NCI-H510A treated with DMSO at 0.1 percent for 48 hours (cell line): ENCODE measurements at places on chromosomes 16 and 17.

DNA sequence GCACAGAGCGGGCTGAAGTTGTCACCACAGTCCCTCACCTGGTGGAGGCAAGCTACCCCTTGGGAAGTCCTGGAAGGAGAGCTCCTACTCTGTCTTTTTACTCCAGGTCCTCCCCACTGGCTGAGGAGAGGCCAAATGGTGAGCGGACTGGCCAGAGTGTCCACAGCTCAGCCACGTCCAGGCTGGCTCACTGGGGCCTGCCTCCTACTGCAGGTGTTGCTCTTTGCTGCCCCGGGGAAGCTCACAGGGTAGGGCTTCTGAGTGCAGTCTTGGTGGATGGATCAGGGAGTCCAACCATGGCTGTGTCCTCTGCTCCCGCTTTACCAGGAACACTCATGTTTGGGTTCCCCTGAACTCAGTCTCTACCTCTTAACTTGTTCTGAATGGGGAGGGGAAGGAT is 2.7 kb downstream of the B9D1 start:
- no peak for DNase-seq

DNA sequence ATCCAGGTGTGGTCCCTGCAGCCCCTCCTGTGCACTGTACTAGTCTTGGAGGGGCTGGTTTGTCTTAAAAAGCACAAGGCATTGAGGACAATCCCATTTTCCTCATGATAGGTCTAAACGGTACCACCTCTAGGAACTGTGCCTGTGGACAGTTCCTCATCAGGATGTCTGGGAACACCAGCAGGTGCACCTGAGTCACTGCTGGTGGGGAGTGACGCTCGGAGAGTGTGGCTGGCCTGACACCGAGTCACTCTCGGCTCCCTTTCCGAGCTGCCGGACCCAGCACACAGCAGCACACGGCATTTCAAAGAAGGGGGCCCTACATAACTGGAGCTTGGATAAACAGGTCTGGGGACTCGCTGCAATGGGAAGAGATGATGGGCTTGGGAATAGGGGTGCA is 25.6 kb downstream of the LRRC75A start:
- DNase-seq, result no peak

DNA sequence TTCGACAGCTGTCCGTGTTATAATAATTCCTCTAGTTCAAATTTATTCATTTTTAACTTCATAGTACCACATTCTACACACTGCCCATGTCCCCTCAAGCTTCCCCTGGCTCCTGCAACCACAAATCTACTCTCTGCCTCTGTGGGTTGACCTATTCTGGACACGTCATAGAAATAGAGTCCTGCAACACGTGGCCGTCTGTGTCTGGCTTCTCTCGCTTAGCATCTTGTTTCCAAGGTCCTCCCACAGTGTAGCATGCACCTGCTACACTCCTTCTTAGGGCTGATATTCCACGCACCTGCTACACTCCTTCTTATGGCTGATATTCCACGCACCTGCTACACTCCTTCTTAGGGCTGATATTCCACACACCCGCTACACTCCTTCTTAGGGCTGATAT is 16.5 kb downstream of the SCGB1C2 start:
- no peak for DNase-seq

DNA sequence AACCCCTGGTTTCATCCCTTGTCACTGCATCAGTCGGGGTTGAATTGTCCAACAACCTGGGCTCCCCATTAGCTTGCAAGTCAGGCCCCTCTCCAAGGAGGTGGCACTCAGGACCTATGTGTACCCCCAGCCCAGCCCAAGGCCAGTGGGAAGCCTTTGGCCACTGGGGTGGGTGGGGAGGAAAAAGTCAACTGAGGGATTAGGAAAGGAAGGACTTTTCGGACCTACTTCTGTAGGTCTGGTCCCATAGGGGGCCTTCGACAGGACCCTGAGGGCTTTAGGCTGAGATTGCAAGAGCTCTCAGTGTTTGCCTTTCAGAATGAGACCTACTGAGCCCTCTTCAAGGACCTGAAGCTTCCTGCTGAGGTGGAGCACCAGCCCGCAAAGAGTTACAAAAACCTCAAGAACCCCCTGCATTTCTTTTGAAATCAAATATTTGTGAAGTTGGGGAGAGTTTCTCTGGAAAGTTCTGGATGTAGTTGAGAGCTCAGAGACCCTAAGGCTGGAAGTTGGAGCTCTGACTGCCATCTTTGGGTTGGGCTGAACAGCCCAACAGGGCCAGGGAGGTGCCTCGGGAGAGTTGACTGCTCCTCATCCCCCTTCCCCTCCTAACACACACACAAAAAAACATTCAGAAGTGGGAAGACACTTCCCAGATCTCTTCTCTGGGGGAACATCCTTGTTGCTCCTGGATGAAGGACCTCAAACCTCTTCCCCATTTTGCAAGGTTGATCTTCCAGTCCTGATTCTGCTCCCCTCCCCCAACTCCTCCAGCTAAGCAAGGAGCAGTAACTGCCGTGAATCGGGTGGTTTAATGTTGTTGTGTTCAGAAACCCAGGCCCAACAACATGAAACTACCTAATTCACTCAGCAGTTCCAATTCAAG is 5.8 kb upstream of the HOXB9 start:
- DNase-seq, result no peak

DNA sequence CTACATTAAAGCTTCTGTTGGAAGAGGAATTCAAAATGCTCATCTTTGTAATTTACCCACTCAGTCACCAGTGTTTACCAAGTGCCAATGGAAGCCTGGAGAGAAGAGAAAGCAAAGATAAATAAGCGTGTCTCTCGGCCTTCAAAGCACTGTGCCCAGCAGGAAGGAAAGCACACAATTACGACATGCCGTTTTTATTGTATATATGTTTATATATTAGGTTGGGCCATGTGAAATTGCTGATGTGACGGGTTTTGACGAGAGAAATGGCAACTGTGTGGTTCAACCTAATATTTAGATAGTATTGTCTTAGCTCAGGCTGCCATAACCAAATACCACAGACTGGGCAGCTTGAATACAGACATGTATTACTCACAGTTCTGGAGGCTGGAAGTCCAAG is 79.3 kb upstream of the HSBP1 start:
- peak; percentile 80 for DNase-seq

- DNase-seq, result no peak
Measured at GRCh38 chr17:56599566-56599965, 6.1 kb downstream of the NOG start.

DNA sequence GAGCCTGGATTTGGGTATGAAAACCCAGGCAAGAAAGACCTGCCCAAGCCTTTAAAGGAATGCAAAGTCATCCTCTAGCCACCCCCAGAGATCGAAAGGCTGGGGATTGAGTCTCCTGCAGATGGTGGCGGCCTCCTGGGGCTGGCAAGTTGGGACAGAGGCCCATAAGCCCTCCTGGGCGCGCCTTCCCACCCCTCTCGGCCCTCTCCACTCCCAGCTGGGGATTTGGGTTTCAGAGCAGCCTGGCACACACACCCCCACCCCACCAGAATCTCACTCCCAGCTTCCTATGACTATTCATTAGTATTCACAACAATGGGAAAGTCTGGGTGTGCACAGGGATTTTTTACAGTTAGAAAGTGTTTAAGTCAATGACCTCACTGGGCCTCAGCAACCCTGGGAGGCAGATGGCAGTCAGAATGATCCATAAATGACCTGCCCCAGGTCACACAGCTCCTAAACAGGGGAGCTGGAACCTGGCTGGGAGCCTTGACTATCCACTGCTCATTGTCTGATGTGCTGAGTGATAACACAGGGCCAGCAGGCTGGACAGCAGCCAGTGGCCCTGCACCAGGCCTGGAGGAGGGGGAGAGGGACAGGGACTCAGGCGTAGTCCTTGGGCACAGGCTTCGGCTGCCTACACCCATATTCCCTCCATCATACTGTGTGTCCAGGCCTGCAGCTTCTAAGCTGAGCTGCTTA is 12.1 kb downstream of the NHERF1 start:
- no peak for DNase-seq

GRCh38 chr17:17144916-17145665 is 61.0 kb downstream of the PLD6 start:
- DNase-seq, result no peak

GRCh38 chr17:43608313-43608712 is 53.4 kb downstream of the MEOX1 start:
- no peak for DNase-seq

- no peak for DNase-seq
Measured at GRCh38 chr17:73165616-73166404, 1.0 kb downstream of the SSTR2 start.

GRCh38 chr17:81558941-81559806 is 7.0 kb upstream of the FAAP100 start:
- DNase-seq, result no peak

- DNase-seq, result no peak
Measured at GRCh38 chr17:44935116-44935515, 12.5 kb downstream of the KIF18B start.

DNA sequence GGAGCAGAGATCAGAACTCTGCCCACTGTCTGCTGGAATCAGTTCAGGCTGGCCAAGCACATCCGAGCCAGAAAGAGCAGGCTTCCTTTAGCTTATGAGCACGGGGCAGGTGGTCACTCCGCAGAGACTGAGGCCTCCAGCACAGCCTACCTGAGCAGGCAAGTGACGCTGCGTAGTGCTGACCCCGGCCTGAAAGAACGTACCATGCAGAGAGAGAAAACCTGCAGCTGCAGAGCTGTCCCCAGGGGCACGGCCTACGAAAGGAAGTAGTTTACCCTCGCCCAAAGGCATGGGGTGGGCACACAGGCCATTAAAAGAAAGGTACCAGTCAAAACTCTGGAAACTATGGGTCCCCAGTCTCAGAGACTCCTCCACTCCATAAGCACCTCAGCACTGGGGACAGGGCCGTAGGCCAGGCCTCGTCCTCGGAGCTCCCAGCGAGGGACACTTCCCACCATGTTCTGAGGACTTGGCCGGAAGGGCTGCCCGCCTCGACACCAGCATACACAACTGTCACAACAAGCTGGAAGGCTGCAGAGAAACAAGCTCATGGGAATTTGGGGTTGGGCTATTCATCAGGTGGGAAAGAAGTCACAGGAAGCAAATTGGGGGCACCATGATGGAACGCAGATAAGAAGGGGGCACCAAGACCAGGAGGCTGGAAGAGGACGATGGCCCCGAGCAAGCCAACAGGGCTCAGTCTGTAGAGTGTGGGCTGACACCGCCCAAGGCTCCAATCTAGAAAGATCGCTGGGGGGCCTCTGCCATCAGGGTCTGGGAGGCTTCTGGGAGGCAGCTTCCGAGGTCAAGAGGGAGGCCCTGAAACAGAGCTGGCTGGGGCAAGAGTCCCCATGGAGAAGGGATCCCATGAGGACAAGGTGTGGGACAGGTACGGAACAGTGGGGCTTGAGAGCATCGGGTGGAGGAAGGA is 21.2 kb downstream of the MEAK7 start:
- no peak for DNase-seq

DNA sequence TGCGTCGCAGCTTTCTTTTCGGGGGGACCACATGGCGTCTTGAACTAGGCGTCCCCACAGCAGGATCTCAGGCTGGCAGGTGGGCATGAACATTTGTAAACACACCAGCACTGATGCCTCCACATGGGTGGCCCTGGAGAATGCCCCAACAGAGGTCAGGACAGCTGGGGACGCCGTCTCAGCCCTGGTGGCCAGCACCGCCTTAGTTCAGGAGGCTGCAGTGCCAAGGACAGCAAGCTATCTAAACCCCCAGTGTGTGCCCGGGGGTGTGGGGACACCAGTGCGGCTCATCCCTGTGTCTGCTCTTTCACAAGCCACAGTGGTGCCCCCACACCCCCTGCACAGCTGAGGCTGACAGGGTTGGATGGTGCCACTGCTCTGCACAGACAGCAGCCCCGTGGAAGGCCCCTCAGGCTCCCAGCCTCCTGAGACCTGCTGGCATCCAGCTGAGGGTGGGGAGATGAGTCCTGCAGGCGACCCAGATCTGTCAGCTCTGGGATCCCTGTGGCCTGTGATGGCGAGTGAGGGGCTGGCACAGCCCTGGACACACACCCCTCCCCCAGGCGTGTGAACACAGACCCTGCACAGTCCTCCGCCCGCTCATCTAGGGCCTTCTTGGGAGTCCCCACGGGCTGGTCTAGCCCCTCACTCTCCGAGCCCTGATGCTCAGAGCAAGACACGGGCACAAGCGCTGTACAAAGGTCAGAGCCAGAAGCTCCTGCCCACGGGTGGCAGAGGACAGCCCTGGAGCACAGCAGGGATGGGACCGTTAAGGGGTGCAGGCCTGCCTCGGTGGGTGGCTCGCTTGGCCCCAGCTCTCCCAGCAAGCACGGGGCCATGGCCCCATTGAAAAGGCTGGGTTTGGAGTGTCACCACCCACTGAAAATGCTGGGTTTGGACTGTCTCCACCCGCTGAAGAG is 10.7 kb downstream of the FSCN2 start:
- DNase-seq, result no peak

- no peak for DNase-seq
Measured at GRCh38 chr16:57564571-57565270, 22.3 kb downstream of the ADGRG5 start.

- no peak for DNase-seq
Measured at GRCh38 chr17:49061524-49061943, 64.3 kb downstream of the IGF2BP1 start.

- no peak for DNase-seq
Measured at GRCh38 chr16:5488581-5488980, 391.0 kb upstream of the EEF2KMT start.

DNA sequence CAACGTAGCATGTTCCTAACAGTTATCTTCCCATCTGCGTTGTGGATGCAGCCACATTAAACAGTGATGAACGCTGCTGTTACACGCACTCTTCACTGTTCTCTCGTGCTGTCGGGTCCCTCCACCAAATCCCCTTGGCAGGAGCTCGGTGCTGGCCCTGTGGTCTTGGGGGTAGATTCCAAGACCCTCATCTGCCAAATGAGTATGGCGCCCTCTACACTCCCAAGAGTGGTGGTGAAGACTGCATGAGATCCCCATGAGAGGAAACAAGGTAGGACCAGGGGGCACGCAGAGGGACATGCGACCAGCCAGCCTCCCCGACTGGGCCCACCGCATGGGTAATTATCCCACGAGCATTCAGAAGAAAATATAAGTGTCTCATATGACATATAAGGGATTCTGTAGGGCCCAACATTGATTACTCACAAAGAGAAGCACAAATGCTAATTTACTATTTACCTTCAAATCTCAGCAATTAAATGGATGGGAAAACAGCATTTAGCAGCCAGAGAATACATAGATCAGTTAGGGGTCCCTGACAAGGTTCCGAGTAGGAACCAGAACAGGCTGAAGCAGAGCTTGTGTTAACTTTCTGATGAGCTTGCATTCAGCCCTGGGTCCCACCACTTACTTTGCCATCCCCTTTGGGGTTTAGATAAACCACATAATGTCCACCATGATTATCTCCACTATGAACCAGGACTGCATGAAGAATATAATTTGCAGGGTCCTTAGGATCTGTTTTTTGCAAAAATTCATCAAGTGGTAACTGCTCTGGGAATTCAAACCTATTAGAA is 23.8 kb downstream of the LITAFD start:
- no peak for DNase-seq

- no peak for DNase-seq
Measured at GRCh38 chr16:79869304-79870015, 268.9 kb upstream of the MAF start.
